Stimulated activated CD4-positive, alpha-beta T cell treated with anti-CD3 and anti-CD28 coated beads, Interleukin-15, amount 100 ng/mL, for 24 hours (primary cell): ENCODE measurements at places on chromosomes 13 and 19.
A peak's percentile ranks its signal among the peaks of the same experiment; 100 is the strongest.

- DNase-seq = no peak
Measured at GRCh38 chr13:109301726-109302125, 484.7 kb downstream of the IRS2 start.

DNA sequence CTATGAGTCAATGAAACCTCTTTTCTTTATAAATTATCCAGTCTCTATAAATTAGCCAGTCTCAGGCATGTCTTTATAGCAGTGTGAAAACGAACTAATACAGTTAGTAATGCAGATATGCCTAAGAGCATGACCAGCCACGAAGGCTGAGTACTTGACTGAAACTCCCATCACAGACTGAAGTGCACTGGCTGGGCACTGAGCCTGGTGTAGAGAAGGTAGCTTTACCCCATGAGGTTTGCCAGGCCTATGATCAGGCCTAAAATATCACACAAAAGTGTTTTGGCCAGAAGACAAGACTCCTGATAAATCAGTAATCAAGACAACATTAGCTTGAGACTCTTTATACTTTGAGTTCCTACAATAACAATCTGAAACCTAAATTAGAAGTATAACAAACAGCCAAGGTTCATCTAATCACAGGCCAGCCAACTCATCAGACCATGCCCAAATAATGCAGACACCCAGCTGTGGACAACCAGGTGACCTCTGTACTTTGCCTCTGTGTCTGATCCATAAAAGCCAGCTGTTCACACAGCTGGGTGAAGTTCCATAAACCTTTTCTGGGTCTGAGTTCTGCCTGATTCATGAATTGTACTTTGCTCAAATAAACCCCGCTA is 771.8 kb upstream of the SLITRK1 start:
- DNase-seq = no peak

GRCh38 chr13:109744512-109745051 is 41.8 kb downstream of the IRS2 start:
- DNase-seq = no peak

DNA sequence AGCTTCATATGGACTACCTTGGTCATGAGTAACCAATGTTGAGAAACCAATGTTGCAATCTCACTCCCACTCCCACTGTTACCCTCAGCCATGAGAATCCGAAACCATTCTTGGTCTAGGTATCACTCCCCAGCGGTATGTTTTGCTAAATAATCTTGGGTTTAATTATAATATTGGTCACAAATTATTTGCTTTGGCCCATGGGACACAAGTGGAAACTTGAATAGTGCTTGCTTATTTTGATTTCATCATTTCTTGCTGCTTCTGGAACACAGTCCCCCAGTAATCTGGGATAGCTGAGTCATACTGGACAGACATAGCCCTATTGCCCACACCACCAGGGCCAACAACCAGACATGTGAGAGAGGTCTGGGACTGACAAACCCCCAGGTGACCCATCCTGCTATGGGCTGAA is 171.6 kb upstream of the IPO5 start:
- no peak for DNase-seq

DNA sequence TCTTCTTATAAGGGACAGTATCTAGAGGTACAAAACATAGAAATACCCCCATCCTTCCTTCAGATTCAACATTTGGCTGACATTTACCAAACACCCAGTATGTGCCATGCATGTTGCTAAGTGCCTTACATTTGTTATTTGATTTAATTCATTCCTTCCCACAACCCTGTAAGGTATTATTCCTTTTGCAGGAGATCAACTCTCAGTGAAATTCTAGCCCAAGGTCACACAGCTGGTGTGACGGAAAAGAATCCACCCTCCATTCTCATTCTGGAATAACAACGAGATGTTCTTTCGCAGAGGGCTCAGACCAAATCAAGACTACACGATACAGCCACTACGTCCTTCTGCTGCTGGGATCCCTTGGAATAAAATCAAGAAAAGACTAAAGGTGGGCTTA is 67.8 kb downstream of the C13orf42 start:
- DNase-seq = no peak

GRCh38 chr19:47633517-47633916 is 24.6 kb downstream of the BICRA start:
- DNase-seq = no peak

DNA sequence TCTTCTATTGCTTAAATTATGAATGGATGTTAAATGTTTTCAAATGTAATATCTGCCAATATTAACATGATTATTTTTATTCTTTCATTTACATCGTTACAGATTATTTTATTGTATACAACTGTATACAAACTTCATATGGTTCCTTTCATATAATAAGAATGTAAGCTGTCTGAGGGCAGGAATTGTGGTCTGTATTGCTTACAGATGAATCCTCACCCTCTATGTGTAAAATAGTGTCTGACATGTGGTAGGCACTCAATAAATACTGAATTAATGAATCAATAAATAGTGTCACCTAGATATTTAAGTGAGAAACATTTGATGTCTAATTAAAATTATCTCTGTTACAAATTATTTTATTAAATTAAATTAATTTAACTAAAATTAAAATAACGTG is 7.8 kb downstream of the FPR3 start:
- no peak for DNase-seq

DNA sequence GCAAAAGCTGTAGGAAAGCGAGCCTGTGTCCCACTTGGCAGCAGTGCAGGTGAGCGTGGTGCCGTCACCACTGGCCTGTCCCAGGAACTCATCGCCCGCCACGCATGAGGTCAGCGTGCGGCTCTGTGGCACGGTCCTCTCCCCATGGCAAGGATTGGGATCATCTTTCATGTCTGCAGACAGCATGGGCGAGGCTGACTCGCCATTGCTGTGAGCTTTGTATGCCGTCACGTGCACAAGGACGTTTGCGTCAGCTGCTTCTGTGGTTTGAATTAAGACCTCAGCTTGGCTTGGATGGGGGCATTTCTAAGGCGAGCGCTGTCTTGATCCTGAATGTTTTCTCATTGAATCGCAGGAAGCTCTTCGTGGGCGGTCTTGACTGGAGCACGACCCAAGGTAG is 9.8 kb downstream of the DAZAP1 start:
- DNase-seq = no peak

DNA sequence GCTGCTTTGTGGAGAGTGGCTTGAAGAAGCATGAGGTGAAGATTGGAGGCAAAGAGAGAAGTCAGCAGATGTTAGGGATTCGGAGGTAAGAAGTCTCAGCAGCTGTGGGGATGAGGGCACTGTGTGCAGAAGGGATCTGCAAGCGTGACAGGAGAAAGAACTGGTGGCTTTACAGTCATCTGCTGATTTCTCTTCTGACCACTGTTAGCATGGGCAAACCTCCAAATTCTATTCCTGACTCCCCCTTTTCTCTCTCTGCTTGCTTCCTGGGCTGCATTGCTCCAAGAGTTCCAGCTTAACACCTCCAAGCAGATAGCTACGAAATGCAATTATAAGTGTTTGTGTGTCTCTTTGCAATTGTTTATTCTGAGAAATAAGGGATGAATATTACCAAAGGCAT is 159.6 kb downstream of the GGACT start:
- no peak for DNase-seq

- DNase-seq = no peak
Measured at GRCh38 chr19:18562086-18562485, 4.4 kb downstream of the KXD1 start.

DNA sequence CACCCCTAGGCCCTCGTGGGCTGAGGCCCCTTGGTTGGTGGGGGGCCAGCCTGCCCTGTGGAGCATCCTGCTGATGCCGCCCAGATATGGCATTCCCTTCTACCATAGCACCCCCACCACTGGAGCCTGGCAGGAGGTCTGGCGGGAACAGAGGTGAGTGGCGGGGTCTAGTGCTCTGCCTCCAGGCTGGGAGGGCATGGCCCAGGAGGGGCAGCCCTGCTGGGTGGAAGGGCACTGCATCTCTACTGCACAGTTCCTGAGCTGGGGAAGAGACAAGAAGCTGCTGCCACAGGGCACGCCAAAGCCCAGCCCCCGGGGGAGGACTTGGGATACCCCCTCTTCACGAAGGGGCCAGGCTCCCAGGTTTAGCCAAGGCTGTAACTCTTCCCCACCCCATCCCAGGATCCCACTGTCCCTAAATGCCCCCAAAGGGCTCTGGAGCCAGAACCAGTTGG is 2.4 kb upstream of the KMT2B start:
- DNase-seq = peak; percentile 35
